ENCODE measurements at places on chromosomes 4 and X.

DNA sequence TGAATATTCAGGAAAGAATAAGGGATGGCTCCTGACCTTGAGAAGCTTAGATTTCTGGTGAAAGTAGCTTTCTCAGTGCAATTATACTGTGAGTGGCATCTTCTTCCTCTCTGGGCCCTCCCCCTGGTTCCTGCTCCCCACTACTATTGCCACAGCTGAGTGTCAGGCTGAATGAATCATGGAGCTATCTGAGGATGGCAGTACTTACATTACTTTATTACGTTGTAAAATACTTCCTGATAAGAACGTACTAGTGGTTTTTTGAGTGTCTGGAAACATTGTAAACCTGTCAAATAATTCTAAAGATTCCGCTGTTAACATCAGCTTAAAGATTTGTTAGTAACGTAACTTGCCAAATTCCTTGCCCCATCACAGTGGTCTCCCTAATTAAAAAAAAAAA lies 36.2 kb downstream of the ARHGAP10 start:
- peak; percentile 83 for DNase-seq

GRCh38 chr4:93228021-93228420 lies 600.5 kb upstream of the ATOH1 start:
- DNase-seq = no peak

DNA sequence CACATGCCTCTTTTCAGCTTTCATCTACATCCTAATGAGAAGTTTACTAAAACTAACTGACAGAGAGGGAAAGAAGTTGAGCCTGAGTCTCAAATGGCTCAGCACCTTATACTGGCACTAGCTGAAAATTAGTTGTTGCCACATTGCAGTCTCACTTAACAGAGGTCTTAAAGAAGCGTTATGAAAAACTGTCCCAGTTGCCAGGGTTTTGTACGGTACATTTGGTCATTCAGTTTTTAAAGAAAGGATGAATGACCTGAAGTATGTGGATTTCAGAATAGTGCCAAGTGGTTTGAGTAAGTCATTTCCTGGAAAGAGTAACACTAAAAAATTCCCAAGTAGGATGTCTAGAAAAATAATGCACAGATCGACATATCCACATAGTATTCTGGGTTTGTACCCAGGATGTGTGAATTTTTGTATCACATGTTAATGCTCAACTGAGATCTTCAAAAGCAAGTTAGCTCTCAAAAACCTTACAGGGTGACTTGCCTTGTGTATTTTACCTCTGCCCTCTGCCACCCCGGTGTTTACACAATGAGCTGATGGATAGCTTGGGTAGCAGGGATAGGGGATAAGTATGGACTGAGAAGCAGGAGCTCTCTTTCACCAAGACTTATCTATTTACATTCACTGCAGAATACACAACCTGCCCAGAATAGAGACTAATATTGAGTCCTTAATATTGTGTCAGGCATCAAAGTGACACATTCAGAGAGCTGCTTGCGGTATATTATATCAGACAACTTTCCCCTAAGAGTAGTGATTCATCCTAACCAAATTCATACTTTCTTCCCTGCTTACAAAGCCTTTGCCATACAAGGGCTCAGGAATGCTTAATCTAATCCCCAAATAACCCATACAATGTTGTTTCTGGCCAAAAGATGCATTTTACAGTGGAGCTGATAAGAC lies 1075.7 kb upstream of the PABPC4L start:
- DNase-seq = peak; percentile 22

DNA sequence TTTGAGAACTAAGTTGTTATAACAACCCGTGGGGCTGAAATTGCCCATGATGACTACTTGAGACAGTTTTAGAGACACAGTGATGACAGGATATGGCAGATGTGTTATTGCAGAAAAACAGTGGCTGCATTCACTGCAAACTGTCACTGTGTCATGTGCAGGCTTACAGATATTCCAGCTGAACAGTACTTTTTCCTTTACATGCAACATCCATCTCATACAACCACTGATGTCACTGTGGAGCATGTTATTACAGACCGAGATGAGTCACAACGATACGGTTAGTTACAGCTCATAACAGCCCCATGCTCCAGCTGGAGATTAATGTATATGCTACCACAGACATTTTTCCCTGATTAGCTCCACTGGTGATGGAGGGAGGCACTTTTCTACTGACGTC lies 207.4 kb downstream of the TMA16 start:
- DNase-seq = peak; percentile 29

DNA sequence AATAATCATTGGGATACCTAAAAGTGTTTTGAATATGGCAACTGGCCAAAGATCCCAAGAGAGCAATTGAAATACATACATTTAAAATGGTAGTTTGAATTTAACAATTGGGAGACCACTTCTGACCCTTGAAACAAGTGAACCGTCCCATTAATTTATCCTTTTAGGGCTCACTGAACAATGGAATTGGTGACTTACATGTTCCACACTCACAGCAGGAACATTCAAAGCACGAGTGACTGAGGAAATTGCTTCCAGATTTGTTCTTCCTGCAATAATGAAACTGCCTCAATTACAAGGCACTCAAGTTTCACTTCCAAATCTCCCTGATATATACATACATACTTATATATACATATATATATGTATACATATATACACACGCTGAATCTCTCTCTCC lies 20.6 kb downstream of the SLC39A8 start:
- DNase-seq = no peak

DNA sequence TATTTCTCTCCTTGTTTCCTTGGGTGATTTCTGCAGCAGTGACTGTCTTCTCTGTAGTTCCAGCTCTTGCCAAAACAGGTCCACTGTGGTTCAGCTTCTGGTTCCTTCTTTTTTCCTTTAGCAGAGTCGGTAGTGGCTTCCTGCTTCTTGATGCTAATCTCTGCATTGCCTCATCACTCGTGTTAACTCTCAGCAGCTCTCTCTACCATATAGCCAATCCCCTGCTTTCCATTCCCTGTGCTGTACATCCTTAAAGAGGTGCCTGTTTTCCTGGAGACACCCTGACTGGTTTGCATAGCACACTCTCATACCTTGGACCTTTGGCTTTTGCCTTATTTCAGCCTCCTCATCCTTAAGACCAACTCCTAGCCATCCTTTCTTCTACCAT lies 191.2 kb upstream of the LNX1 start:
- no peak for DNase-seq

- peak; percentile 21 for DNase-seq
Observed at GRCh38 chr4:187333151-187333550, 609.5 kb upstream of the FAT1 start.
